ENCODE measurements at places on chromosomes 12 and 14.

DNA sequence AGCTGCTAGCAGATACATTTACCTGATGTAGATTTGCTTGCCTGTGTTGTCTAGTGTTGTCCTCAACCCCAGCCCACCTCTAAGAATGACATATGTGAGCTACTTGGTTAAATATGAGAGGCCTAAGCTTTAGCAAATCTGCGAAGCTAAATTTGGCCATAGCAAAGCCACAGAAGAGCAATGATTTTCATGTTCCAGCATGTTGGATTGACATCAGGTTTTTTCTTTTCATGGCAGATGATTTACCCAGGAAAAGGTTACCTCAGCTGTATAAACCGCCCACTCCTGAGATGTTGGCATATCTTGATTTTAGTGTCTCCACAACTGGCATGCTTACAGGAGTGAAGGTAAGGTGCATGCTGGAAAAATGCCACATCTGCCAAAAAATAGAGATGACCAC lies 36.4 kb upstream of the ATF1 start:
- no peak for DNase-seq

DNA sequence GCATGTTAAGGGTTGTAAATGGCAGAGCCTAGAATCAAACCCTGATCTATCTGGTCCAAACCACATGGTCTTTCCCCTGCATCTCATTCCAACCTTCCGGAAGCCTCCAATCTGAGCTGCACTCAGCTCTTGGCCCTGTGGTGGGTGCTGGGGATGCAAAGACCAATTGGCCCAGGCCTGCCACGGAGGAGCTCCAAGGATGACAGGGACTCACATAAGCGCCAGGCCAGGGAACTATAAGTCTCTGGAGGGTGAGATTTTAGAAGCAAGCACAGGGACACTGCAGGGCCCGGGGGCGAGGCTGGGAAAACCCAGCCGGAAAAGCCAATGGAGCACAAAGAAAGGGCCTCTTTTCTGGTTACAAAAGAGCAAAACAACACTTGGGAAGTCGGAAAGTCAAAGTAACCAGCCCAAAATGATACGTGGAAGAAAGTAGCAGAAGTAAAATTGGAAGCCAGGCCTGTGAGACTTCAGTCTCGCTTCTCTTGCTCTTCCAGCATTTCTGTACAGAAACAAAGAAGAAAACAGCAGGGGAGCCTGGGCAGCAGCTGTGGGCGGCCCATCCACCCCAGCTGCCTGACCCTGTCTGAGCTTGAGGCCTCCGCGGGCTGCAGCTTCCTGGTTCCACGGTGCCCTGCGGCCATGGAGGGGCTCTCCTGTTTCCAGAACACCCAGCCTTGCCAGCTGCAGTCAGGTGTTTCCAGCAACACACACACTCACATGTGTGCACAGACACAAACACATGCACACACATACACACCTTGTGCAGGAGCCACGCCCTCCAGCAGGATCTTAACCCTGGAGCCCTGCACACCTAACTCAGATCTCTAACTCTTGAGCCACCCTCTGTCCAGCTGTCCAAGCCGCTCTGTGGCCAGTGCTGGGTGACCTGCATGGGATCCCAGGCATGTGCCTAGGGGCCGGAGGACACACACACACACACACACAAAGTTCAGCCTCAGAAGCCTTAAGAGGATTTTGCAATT lies 178.2 kb downstream of the BCL11B start:
- DNase-seq = no peak

GRCh38 chr14:95577067-95577800 lies 42.4 kb downstream of the GLRX5 start:
- no peak for DNase-seq

GRCh38 chr14:94677213-94677612 lies 65.0 kb downstream of the SERPINA3 start:
- DNase-seq = no peak

GRCh38 chr12:111428728-111429175 lies 23.0 kb downstream of the SH2B3 start:
- DNase-seq = no peak

DNA sequence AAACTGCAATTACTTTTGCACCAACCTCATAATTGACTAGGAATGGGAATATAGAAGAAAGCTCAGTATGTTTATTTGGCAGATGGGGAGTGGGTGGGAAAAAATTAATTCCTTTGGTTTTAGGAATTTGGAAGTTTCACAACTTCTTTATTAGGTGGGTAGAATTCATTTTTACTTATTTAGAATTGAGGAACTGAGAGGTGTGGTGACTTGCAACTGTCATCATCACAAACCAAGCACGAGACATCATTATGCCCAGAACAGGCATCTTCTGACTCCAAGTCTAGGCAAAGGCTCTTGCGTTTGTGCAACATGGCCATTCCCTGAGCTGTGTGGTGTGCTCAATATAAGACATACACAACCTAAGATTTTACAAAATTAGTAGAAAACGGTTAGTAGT lies 380.0 kb downstream of the ATP23 start:
- DNase-seq = no peak

- no peak for DNase-seq
These were observed 88.7 kb upstream of the RAP1B start for GRCh38 chr12:68521848-68522502.

DNA sequence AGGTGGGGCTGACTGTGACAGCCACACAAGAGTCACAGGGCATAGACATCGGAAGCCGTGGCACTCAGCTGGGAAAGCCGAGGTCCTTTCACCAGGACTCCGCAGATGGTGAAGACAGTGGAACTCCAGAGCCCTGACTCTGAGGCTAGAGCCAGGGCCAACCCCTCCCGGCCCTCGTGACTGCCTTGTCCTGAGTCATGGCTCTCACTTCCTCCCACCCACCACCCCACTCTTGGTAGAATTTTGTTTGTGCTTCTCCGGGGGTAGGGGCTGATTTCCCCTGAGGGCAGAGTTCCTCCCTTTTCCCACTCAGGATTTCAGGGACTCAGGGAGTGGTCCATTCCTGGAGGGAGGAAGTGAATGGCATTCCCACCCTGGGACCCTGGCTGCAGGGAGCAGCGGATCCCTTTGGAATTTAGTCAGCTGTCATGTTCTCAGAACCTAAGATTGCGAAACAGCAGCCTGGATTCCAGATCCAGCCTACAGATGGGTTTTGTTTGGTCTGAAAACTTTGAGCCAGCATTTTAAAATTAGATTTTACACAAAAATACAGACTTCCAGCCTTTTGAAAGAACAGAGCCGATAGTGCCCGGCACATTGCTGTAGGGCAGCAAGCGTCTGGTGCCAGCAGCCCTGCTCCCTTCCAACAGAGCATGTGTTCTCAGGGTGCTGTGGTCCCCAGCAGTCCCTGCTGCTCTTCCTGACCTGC lies 50.7 kb downstream of the TPCN1 start:
- no peak for DNase-seq

GRCh38 chr12:12404297-12404696 lies 47.4 kb downstream of the BORCS5 start:
- no peak for DNase-seq

DNA sequence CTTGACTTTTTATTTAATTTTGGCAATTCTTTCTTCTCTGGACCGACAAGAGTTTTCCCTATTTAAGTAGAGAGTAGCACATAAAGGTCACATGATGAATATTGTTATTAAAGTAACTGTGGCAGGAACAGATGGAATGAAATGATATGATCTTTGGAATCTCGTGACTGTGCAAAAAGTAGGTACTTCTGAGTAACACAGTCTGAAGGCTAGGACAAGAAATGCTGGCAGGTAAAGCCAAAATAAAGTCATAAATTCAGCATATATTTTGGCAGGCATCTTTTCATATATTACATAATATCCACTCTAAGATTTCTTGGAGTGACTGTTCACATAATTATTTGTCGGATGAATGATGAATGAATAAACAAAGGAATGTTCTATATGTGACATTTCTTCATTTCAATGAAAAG lies 121.4 kb downstream of the EFCAB11 start:
- DNase-seq = no peak

DNA sequence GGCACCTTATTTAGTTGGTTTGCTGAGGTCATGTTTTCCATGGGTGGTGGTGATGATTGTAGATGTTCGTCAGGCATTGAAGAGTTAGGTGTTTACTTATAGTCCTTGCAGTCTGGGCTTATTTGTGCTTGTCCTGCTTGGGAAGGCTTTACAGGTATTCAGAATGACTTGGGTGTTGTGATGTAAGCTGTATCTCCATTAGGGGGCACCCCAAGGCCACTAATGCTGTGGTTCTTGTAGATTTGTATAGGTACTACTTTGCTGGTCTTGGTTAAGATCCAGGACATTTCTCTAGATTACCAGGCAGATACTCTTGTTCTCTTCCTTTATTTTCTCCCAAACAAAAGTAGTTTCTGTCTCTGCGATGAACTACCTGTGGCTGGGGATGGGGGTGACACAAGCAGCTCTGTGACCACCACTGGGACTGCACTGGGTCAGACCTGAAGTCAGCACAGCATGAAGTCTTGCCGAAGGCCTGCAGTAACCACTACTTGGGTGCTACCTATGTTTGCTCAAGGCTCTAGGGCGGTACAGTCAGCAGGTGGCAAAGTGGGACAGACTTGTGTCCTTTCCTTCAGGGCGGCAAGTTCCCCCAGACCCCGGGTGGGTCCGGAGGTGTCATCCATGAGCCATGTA lies 35.8 kb upstream of the FBXO33 start:
- peak; percentile 14 for DNase-seq

- no peak for DNase-seq
These were observed 368.0 kb upstream of the PDE3A start for GRCh38 chr12:20000229-20000849.

- DNase-seq = no peak
These were observed 197.6 kb upstream of the RBM19 start for GRCh38 chr12:114163771-114164170.

DNA sequence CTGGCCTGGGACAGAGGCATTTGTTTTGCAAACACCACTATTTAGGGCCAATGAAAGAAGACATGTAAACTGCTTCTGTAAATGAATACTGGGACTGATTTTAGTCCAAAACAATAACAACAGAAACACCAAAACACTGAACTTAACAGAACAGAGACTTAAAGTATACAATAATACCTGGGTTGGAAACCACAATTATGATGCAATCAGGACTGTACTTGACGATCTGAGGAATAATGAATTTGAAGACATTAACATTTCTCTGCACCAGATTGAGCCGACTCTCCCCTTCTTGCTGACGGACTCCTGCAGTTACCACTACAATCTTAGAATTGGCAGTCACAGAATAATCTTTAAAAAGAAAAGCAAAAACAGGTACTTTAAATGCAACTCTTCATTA lies 13.9 kb downstream of the LDHB start:
- no peak for DNase-seq

DNA sequence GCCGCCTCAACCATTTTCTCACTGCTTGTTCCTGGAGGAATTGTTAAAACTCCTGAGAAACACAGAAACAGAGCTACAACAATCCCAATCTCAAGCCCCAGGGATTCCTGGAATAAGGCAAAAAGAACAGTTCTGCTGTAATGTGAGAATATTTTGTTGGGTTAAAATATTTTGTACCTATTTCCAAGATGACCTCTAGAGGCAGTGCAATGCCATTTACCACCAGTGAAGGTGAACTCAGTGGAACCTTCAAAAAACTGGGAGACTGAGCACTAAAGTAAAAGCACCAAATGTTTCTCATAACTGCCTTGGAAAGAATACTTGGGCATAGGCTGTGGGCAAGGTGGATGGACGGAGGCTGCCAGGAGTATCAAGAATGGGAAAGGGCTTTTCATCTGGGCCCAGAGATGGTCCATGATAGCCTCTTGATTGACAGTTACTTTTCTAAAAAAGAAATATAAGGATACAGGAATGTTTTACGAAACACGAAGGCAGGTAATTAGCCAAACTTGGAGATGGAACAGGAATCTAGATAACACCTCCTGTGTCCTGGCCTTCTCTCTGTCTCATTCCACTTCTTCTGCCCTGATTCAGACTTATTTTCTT lies 334.0 kb upstream of the FLRT2 start:
- no peak for DNase-seq

GRCh38 chr14:99484106-99484505 lies 2.9 kb downstream of the CCNK start:
- DNase-seq = no peak

DNA sequence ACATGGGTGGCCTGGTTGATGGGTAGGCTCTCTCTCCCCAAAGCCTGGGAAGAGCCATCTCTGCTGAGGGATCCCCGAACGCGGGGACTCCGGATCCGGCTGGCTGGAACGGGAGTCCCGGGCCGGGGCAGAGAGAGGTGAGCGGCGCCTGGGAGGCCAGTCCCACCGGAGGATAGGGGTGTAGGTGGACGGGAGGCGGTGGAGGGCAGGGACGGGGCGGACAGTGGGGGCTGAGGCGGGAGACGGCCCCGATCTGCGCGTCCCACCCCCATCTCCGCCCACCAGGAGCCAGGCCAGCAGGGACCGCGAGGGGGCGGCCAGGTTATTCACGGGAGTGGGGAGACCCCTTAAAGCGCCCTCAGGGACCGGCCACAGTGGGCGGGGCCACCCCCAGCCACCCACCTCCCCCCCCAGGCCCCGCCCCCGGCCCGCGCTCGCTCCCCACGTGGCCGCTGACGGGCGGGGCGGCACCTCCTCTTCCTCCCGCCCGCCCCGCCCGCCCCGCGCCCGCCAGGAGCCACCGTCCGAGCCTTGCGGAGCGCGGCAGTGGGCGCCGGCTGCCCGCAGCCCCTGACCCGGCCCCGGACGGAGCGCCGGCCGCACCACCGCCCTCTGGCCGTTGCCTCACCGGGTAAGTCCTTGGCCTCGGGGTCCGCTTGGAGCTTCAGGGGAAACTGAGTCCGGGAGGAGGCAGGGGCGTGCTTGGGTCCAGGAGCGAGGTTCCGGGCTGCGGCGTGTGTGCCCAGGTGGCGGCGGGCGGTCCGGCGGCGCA lies at the start of gene INF2:
INF2 (plus strand) TSS at position 510 of the 772 bp plus-strand sequence. CDS start 11,748 bp downstream, outside the sequence.
- DNase-seq = no peak

- no peak for DNase-seq
These were observed 518 bp downstream of the GSKIP start for GRCh38 chr14:96363751-96364336.

- DNase-seq = no peak
These were observed 90.4 kb downstream of the TMEM121 start for GRCh38 chr14:105616802-105617192.

DNA sequence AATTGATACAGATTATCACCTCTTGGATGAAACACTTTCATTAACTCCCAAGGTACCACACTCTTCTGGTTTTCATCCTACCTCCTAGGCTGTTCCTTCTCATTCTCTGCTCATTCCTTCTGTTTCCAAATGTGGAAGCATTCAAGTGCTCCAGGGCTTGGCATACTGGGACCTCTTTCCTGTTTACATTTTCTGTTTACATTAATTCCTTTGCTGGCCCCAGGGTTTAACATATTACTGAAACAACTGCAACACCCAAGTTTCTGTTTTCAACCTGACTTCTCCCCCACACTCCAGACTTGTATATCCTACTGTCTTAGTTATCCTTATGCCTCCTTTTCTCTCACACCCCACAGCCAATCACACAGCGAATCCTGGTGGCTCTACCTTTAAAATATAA lies 386.3 kb upstream of the GARIN6 start:
- DNase-seq = no peak

- peak; percentile 89 for DNase-seq
These were observed 47.9 kb downstream of the RPH3A start for GRCh38 chr12:112839386-112839972.

DNA sequence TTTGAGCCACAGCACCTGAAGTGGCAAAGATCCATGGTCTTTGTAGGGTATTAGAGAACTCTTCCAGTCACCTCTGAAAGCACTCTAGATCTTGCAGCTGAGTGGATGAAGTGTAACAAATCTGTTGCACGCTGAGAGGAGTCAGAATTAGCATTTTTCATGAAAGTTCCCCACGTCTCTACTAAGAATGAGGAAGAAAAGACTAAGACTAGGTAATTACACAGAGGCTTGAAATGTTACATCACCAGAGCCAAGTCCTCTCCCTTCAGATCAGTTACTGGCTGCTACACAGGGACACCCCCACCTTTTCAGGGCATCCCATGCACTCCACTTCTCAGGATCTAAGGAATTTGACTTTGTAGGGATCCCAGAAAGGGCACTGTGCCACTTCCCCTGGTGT lies 98.6 kb upstream of the FKBP4 start:
- DNase-seq = no peak
